ENCODE measurements at places on chromosomes 1 and 21.

DNA sequence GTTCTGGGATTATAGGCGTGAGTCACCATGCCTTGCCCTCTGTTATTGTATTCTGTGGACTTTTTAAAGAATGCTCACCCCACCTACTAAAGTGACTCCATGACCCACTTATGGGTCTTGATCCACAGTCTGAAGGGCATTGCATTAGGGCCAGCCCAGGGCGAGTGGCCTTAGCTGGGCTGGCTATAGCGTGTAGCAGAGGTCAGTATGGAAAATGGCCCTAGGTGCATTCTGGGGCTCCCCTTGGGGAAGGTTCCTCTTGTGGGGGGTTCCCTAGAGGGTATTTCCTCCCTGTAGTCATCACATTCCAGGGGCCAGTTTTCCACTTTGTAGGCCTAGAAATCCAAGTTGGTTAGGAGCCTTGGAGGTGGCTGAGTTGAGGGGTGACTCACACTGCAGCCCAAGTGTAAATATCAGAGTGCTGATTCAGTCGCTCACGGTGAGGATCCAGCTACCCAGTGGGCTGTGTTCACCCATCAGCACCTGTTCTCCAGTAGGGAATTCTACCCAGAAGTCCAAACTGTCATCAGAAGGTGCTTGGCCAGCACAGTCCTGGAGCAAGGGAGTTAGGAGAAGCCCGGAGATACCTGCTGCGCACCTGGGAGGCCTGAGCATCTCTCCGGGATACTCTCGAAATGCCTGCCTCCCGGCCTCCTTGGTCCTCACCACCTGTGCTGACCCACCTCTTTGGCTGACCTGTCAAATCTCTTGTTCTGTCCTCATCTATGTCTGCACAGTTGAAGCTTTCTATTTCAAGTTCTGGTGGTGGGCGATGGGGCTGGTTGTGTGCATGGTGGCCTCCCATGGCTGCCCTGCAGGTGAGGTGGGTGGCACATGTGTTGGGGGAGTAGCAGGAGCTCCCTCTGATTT, 52.2 kb downstream of the NENF start:
- DNase-seq: peak; percentile 82

GRCh38 chr1:231653632-231654031, 27.0 kb downstream of the DISC1 start:
- DNase-seq: no peak

- no peak for DNase-seq
Measured at GRCh38 chr1:111471012-111471411, 2.8 kb upstream of the C1orf162 start.

- no peak for DNase-seq
Measured at GRCh38 chr1:50724626-50725286, 235.3 kb downstream of the FAF1 start.

GRCh38 chr1:179785031-179785431, 41.9 kb downstream of the FAM163A start:
- DNase-seq: no peak

- no peak for DNase-seq
Measured at GRCh38 chr1:92117526-92117925, 37.4 kb downstream of the BTBD8 start.

DNA sequence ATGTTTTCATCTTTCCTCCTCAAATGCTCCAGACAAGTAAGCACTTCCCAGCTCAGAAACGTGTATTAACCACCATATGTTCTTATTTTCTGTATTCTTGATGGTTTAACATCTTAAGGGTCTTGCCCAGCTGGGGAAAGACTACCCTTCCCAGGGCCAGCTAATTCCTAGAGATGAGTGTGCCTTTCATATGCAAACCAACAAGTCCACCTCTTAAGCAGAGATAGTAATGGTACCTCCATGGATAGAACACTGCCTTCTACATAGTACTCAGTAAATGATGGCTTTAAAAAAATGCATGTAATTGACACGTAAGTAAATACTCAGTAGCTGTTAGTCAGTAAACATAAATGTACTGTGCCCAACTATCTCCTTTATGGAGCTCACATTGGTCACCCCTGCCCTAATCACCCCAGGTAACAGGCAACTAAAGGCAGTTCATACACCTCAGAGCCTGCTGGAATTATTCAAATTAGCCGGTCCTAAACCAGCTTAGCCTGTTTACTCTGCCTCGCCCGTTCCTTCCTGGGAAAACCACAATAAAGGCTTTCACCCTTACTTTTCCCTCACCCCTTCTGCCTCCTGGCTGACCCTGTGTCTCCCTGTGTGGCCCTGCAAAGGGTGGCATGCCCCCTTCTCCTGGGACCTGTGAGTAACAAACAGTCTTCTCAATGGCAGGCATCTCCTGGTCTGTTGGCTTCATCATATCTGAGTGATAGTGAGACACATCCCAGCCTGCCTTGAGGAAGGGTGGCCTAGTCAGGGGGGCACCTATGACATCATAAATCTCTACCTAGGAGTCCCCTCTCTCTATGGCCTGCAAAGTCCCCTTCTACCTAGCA, 40.1 kb upstream of the KLHDC7A start:
- no peak for DNase-seq

- DNase-seq: peak; percentile 35
Measured at GRCh38 chr1:200518524-200518923, 102.0 kb downstream of the KIF14 start.

GRCh38 chr1:194469282-194469681, 1282.9 kb upstream of the B3GALT2 start:
- no peak for DNase-seq

DNA sequence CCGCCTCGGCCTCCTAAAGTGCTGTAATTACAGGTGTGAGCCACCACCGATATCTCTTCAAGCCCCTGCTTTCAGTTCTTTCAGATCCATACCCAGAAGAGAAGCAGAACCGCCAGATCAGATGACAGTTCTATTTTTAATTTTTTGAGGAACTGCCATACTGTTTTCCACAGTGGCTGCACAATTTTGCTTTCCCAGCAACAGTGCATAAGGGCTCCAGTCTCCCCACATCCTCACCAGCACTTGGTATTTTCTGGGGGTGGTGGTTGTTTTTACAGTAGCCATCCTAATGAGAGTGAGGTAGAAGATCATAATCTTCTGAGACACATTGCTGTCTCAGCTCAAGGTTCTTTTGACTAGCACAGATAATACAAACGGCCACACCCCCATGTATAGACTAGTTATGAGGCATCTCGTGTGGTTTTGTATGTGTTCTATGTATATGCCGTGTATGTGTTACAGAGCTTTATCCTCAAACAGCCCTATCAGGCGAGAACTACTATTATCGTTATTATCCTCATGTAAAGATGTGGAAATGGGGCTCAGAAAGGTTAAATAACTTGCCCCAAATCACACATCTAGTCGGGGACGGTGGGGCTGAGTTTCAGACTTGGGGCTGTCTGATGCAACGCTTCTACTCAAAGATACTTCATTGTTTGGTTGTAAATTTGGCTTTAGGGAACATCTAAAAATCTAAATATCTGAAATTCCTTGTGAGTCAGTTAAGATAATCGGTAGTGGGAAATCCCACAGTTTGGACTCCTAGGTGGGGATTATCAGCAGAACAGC, 12.0 kb downstream of the FHAD1 start:
- DNase-seq: no peak

GRCh38 chr1:83632906-83633305, 366.0 kb downstream of the TTLL7 start:
- DNase-seq: no peak

DNA sequence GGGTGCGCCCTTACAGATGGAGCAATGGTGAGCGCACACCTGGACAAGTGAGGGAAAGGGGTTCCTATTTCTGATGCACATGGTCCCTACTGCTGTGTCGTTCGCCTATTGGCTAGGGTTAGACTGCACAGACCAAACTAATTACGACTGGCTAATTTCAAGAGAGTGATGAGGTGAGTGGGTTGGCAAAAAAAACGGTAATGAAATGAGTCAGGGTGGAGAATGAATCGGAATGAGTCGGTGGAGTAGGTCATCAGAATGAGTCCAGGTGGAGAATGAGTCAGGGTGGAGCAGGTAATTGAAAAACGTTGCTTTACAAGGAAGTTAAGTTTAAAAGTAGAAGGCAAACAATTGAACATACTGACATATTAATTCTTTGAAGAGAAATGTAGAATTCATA, 79.8 kb downstream of the WDR4 start:
- no peak for DNase-seq

DNA sequence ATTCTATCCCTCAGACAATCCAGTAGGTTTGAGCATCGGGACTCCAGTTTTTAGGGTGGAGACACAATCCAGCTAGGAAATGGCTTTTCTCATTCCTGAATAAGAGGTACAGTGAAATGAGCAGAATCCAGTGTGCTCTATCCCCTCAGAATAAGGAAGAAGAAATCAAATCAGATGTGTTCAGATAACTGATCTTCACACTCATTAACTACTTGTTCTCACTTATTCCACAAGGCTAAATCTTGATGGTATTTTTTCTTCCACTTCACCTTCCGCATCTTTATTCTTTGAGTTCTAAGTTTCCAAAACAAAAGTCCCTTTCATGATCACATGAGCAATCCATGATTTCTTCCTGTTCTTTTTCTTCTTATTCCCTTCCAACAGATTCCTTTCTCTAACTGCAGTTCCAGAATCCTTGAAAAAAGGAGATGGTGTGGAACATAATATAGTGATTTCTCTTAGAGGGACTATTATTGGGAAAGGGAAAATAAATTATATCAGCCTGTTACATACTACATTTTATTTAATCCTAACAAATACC, 1.7 kb downstream of the SYT11 start:
- DNase-seq: no peak

DNA sequence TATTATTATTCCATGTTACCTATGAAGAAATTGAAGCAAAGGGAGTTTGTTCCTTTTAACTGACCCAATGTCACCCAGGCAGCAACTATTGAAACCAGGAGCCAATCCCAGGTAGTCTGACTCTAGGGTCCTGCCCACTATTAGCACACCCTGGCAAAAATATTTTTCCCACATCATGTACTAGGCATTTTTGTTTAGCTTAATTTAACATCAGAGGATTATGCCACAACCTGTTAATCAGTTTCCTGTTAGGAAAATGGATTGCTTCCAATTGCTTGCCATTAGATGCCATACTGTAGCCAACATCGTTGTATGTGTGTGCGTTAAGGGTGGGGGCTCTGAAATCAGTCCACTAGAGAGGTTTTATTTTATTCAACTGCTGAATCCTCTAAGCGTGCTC, 281.1 kb downstream of the DNM3 start:
- DNase-seq: no peak

DNA sequence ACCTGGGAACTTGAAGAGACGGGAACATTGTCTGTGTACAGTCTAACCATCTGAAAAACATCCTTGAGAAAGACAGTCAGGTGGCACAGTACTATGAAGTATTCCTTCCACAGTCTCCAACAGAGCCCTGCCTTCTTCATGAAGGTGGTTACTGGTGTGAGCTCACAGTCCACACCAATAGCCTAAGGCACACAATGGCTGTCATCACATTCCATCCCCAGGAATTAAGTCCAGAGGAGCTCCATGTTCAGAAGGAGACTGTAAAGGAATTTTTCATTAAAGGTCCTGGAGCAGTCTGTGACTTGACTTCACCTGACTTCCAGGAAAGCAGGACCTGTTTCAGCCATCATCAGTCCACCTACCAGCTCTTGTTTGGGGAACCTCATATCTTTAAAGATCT, 180.2 kb downstream of the C1orf21 start:
- DNase-seq: peak; percentile 11

DNA sequence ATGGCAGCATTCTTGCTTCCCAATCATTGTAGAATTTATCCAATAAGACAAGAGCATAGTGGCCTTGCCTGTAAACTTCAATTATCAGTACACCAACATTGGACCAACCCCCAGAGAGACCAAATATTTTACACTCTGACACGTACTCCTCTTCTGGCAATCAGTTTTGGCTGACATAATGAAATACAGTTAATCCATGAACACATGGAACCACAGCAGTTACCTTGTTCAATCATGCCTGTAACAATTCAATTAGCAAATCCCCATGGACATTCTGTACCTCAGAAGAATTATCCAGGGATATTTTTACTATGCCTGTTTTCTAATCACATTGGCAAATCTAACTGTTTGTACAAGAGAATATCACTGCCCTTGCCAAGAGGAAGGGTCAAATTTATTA, 2162.0 kb downstream of the MRPL39 start:
- DNase-seq: no peak

DNA sequence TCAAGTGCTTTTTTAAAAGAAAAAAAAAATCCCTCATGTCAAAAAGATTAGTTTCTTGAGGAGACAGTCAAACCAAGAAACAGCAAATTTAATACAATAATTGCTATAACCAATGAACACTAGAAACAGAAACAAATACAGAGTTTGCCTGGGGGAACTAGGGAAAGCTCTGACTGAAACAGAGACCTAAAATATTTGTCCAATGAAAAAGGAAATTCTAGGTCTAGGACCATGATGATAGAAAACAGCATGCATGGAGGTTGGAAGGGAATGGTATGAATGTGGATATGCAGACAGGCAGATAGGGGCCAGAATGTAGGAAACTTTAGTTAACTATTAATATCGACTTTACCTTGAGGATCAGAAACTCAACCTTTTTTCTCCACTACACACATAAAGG, 31.4 kb downstream of the RNF115 start:
- no peak for DNase-seq

DNA sequence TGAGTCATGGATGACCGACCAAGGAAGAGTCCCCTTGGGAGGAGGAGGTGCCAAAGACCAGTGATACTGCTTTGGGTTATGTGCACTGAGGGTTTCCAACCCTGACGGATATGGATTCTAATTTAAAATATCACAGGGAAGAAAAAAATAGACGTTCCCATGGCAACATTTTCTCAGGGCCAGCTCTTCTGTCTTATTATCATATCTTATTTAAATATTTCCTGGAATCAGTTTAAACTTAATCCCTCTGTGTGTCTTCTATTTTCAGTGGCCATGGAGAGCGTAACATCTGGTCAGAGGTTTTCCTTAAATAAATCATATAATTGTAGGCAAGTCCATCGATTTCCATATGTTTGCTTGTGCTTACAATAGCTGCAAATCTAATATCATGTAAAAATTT, 205.4 kb upstream of the FMN2 start:
- DNase-seq: no peak

GRCh38 chr1:11080931-11081330, 18.7 kb downstream of the EXOSC10 start:
- DNase-seq: no peak

DNA sequence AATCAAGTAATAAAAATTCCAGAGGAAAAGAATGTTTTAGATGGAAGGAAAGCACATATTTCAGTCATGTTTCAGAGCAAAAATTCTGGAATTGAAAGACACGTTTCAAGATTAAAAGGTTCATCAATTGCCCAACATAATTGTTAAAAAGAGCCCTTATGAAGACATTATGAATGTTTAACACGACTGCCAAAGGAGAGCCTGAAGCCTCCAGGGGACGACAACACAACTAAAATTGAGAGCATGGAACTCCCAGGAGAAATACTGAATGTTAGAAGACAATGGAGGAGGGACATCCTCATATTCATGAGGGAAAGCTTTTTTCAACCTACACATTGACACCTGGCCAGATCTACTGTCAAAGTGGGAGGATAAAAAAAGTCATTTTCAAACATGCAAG, 16.0 kb downstream of the OR2T11 start:
- peak; percentile 2 for DNase-seq

- DNase-seq: peak; percentile 91
Measured at GRCh38 chr1:208183977-208184911, 59.9 kb downstream of the PLXNA2 start.

- DNase-seq: no peak
Measured at GRCh38 chr1:96492236-96492635, 229.3 kb upstream of the PTBP2 start.

- DNase-seq: peak; percentile 57
Measured at GRCh38 chr1:20725189-20726117, 7.0 kb downstream of the SH2D5 start.
